Astrocyte of the spinal cord (primary cell): ENCODE measurements at places on chromosomes 7 and 10.

- peak; percentile 66 for DNase-seq
Observed at GRCh38 chr7:118306771-118307170, 82.3 kb downstream of the ANKRD7 start.

GRCh38 chr10:75611172-75611992 lies 180.0 kb downstream of the LRMDA start:
- DNase-seq, result no peak

DNA sequence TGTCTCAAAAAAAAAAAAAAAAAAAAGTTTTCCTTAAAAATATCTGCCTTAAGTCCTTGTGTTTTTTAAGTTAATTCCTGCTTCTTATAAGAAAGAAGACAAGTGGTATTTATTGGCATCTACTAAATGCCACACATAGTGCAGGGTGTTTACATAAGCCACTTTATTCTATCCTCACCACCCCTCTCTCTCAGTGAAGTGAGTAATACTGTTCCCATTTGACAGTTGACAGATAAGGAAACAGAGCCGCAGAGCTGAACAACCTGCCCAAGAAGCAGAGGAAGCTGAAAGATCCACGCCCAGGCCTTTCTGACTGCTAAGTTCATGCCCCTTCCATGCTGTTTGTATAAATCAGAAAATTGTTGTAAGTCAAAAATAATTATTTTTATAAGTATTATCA lies 54.1 kb downstream of the ABLIM1 start:
- peak; percentile 17 for DNase-seq

DNA sequence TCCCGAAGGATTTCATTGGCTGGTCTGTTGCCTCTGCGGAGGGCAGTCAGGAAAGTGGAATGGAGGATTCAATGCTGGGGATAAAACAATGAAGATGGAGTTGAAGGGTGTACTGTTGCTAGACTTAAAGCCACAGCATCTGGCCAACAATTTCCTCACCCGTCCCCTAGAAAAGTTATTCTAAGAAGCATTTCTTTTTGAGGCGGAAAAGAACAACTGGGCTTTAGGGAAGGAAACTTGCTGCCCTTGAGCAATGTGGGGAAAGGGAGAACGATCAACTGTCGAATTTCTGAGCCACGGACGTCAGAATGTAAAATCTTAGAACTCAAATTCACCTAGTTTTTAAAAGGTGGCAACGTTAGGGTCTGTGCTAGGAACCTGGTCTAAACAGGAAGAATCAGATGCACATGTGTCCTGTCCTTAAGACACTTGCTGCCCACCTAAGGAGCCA lies 664 bp downstream of the FMC1 start:
- no peak for DNase-seq

DNA sequence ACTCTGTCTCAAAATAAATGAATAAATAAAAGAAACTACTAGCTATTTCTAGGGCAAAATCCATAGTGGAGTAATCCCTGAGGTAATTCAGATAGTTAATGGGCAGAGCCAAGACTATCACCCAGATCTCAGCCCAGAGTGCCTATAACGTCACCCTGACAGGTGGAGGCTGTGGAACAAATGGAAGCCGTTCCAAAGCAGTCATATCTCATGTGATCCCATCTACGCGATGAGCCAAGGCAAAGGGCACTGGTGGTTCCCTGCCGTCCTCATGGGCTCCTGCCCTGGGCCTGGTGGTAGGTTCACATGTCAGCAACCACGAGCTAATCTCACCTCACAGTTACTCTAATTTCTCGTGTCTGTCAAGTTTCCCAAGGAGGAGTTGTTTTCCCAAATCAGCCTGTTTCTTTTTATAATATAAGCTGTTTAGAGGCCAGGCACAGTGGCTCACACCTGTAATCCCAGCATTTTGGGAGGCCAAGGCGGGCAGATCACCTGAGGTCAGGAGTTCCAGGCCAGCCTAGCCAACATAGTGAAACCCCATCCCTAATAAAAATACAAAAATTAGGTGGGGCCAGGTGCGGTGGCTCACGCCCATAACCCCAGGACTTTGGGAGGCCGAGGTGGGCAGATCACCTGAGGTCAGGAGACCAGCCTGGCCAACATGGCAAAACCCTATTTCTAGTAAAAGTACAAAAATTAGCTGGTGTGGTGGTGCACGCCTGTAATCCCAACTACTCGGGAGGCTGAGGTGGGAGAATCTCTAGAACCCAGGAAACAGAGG lies 22.5 kb upstream of the ASCC1 start:
- no peak for DNase-seq

DNA sequence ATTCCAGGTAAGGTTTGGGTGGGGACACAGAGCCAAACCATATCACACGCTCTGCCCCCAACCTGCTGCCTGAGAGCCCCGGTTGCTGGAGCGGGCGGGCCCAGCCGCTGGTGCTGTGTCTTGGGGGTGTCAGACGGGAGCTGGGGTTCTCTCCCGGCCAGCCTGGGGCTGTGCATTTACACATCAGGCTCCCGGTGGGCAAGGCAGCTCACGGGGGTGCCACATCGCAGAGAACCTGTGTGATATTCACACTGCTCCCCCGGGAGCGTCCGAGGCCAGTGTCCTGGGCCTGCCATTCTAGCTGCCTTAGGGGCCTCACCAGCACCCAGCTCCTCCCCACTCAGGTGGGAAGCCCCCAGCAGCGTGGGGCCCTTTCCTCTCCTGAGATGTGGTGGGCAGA lies 35.6 kb upstream of the ADGRA1 start:
- no peak for DNase-seq

GRCh38 chr7:127769696-127770400 lies 117.9 kb downstream of the SND1 start:
- DNase-seq, result peak; percentile 30

- no peak for DNase-seq
Observed at GRCh38 chr10:6068422-6068821, 6.3 kb upstream of the IL2RA start.

GRCh38 chr10:32349968-32350738 lies 3.2 kb upstream of the EPC1 start:
- DNase-seq, result no peak

- peak; percentile 69 for DNase-seq
Observed at GRCh38 chr7:129163875-129164544, 19.5 kb downstream of the TSPAN33 start.

DNA sequence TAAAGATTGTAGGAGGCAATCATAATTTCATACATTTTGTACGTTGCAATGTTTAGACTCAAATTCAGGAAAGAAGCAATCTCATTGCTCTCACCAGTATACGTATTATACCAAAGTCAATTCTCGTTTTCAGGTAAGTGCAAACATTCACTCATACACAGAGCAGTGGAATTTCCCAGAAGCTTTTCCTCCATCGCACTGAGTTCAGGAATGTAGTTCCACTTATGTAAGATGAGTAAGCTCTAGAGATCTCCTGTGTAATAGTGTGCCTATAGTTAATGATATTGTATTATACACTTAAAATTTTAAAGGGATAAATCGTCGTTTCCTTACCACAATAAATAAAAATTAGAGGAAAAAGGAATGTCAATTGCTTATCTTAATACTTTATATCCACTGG lies 470.8 kb upstream of the KCND2 start:
- no peak for DNase-seq

DNA sequence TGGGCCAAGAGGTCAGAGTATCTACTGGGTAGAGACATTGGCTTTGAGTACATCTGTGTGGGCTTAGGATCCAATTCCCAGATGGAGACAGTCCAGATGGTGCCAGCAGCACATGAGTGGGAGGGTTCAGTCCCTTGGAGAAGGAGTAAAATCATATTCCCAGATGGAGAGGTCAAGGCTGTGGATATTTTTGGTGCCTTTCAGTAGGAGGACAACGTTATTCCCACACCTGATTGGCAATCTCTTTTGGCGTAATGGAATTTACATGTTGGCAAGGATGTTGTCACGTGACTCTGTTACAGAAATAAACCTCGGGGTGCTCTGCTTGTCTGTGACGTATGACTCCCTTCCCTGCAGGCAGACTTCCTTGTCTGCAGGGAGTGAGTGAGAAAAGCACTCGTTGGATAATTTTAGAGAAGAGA lies 27.6 kb downstream of the NPS start:
- no peak for DNase-seq

DNA sequence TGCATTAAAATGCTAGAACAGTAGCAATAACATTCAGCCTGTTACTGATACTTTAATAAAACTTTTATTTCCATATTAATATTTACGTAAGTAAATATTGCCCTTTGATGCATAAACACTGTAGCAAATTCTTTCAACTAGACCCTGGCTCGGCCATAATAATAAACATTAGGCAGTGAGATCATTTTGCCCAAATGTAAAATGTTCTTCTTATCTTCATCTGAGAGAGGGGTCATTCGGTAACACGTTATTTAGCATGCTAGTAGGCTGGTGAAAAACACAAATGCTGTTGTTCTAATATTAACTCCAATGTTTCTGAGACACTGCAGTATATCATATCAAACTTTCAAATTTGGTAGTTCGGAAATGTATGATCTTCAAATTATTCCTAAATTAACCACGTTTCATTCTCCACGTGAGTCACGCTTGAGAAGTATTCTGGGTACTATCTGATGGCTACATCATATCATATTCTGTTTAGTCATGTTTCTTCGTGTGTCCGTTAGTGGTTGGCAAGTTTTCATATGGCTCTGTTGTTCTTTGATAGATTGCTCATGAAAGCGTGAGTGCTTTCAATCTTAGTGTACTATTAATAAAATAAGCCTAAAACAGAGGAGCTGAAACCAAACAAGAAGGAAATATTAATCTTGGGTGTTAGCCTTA lies 145.8 kb downstream of the NSUN6 start:
- DNase-seq, result no peak

DNA sequence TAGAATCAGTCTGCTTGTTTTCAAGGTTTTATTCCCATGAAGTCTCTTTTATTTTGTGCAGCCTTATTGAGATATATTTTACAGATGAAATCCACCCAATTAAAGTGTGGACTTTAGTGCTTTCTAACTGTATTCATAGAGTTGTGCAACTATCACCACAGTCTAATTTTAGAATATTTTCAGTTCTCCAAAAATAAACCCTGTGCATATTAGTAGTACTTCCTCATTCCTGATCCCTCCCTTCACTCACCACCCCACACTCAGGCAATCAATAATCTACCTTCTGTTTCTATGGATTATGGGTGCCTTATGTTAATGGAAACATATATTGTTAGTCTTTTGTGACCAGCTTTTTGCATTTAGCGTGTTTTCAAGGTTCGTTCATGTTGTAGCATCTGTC lies 185.7 kb upstream of the TMEM72 start:
- no peak for DNase-seq

DNA sequence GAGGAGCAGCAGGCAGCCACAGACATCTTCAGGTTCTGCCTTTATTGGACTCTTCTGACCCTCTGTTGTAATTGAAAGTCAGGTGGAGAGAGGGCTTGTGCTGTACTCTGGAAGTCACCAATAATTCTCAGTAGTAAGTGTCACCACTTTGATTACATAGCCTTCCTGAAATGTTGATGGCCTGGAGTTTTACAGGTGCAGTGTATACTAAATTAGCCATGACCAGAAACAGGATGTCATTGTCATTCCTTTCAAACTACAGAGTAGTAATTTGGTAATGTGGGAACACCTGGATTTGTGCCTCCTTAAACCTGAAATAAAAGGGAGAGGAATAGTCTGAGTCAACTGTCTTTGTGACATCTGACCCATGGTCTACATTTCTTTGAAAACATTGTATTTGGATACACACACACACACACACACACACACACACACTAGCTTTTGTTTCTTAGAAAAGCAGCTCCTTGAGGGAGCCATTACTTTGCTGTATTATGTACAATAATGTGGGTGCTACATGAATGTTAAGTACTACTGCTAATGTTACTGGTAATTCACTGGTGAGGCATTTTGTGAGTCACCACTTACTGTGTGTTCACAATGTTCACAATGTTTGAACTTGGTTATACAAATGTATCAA lies 19.6 kb downstream of the ARL4A start:
- DNase-seq, result peak; percentile 68

- no peak for DNase-seq
Observed at GRCh38 chr7:26584987-26585665, 279.3 kb downstream of the SKAP2 start.

DNA sequence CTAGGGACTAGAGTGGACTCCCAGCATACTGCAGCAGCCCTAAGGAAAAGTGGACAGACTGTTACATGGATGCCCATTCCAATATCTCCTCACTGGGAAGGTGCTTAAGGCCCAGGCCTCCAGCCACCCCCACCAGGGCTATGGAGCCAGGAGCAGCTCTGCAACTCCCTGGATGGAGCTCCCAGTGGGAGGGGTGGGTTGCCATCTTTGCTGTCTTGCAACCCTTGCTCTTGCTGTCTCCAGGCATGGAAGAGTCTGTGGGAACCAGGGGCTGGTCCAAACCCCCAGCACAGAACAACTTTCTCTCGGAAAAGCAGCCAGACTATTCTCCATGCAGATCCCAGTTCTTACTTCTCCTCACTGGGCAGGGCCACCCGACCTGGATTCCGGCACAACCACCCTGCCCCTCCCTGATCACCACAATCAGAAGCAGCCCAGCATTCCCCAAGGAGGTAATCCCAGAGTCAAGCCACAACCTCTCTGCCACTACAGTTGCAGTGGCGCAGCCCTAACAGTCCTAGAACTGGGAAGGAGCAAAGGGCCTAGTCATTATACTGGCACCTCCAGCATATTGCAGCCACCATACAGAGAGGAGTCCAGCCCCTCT lies 41.8 kb upstream of the ZNF488 start:
- no peak for DNase-seq

DNA sequence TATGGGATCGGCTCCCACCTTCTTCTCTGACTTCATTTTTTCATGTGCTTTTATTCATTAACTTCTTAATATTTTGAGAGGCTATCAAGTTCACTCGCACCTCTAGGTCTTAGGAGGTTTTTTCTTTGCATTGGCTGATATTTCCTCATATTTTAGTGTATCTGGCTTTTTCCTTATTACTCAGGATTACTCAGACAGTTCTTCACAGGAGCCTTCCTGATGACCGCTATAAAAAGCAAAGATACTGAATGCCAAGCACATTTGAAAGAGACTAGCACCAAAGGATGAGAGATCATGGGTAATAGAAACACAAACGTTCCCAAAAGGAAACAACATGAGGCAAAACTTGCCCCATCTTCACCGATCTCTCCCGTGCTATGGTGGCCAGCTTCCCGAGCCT lies 409.2 kb upstream of the KLF6 start:
- DNase-seq, result no peak

DNA sequence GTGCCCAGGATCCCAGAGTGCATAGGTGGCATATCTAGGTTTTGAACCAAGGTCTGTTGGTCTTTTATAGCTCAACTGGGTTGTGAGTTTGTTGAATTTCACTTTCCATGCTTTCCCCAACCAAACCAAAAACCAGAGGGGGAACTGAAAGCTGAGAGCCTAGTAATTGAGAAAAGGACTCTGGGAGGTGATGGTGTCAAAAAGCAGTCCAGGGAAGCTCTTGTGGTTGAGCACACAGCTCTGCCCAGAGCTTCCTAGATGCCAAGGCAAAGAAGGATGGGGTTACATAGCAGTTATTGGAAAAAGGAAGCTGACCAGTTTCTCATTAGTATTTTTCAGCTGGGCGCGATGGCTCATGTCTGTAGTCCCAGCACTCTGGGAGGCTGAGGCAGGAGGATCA lies 9.9 kb downstream of the POR start:
- no peak for DNase-seq
